ENCODE measurements at places on chromosomes 7 and 10.

GRCh38 chr10:131706476-131706875 is 194.3 kb upstream of the PPP2R2D start:
- DNase-seq, result no peak

DNA sequence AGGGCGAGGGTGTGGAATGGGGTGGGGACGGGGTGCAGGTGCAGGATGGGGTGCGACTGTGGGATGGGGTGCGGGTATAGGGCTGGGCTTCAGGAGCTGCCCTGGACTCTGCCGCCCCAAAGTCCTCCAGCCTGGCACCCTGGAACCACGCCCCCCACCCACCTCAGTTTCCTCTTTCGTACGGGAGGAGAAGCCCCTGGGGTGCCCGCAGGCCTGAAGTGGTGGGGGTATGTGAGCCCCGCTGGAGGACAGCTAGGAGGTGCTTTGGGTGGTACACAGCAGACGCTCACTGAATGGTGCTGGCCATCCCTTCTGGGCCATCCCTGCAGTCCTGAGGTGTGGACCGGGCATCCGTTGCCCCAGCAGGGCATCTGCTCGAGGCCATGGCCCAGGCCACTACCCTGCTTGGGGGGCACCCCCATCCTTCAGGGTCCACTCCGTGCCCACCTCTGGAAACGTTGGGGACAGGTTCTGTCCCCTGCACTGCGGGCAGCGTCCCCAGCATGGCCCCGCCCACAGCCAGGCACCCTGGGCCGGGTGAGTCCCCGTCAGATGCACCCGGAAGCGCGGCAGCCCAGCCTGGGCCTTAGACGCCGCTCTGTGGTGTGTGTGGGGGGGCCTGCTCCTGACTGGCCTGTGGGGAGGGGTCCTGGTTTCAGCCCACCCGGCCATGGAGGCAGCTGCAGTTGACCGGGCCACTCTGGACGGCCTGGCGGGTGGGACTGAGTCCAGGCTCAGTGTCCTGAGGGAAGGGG is 41.6 kb downstream of the UNCX start:
- DNase-seq, result no peak

GRCh38 chr10:115802911-115803310 is 470.1 kb downstream of the GFRA1 start:
- no peak for DNase-seq

- DNase-seq, result no peak
Measured at GRCh38 chr10:71597821-71598498, 121.6 kb downstream of the C10orf105 start.

- DNase-seq, result no peak
Measured at GRCh38 chr7:101820703-101821102, 3.3 kb downstream of the CUX1 start.

DNA sequence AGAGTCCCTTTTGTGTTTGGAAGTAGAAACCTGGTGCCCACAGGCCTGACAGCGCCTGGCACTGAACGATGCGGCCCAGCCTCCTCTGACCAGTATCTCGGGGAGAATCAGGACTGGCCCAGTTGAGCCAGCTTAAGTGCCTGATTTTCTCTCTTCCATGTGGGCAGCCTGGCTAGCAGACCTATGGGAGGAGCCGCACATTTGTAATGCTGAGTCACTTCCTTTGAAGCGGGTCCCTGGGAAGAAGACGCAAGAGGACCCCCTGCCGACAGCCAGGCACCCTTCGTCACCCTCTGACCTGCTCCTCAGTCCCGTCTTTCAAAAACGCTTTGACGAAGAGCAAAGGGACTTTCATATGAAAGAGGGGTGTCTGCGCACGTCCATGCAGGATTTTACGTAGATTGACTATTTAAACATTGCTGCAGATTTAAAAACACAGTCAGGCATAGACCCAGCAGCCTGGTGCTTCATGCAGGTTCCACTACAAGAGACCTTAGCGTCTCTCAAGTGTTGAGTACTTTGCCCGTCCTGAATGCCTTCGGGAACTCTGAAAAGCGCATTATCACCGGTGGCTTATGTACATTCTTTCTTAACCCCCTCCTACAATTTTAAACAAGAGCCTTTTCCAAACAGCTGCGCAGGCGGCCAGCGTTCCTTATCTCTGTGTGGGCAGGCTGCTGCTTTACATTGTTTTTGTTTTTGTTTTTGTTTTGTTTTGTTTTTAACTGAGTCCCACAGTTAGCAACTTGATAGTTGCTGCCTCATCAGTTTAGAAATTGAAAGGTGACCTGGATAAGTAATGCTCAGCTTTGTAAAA is 36.5 kb upstream of the AP5Z1 start:
- no peak for DNase-seq

DNA sequence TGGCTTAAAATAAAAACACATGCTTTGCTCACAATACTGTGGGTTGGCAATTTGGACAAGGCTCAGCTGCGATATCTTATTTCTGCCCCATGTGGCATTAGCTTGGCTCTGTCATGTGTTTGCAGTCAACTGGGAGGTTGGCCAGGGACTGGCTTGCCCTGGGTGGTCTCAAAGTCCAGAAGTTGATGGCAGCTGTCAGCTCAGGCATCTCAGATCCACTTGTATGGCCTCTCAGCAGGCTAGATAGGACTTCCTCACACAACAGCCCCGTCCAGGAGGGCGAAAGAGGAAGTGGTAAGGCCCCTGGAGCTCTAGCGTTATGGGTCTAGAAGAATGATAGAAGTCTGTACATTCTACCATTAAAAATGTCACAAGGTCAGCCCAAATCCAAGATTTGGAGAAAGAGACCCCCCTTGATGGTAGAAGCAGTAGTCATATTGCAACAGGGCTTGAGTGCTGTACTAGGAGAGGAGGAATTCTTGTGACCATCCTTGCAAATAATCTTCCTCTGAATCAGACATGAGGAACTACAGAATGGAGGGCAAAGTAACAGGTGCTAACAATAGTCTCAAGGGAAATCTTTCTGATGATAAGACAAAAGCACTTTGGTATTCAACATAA is 166.2 kb downstream of the FAM107B start:
- no peak for DNase-seq

- no peak for DNase-seq
Measured at GRCh38 chr10:13536674-13537366, 8.0 kb upstream of the BEND7 start.

- no peak for DNase-seq
Measured at GRCh38 chr10:103667356-103667755, 173.9 kb downstream of the NEURL1 start.

DNA sequence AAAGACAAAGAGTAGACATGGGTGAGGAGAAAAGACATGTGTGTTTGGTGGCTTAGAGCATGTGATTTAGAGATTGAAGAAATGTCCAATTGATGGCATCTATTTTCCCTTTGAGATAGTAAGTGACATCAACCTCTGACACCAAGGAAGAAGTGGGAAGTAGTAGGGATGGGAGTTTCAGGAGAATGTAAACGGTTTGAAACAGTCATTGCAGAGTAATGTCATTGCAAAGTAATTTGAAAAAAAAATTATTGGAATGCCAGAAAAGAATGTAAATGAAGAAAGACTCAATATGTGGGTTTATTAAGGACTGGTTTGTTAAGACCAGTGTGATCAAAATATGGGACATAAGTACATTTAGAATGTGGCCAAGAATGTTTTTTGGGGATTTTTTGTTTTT is 26.6 kb downstream of the GNG11 start:
- DNase-seq, result no peak

GRCh38 chr7:99083068-99083651 is 60.7 kb downstream of the SMURF1 start:
- no peak for DNase-seq

DNA sequence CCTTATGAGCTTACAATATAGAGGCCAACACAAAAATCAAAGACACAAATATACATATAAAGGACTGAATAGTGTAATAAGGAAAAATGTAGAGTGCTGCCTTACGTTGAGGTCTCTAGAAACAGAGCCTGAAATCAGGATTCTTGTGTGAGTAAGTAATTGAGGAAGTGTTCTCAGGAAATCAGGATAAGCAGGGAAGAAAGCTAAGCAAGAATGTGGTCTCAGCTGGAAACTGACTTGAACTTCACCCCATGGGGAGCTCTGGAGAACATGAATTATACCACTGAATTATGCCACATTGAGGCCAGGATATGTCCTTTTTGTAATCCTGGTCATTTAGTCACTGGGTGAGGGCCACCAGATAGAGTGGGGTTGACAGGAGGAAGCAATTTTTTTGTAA is 191.9 kb downstream of the ETV1 start:
- no peak for DNase-seq
